NCI-H1092 (cell line): ENCODE measurements at places on chromosomes 12 and 14.
A peak's percentile ranks its signal among the peaks of the same experiment; 100 is the strongest.

DNA sequence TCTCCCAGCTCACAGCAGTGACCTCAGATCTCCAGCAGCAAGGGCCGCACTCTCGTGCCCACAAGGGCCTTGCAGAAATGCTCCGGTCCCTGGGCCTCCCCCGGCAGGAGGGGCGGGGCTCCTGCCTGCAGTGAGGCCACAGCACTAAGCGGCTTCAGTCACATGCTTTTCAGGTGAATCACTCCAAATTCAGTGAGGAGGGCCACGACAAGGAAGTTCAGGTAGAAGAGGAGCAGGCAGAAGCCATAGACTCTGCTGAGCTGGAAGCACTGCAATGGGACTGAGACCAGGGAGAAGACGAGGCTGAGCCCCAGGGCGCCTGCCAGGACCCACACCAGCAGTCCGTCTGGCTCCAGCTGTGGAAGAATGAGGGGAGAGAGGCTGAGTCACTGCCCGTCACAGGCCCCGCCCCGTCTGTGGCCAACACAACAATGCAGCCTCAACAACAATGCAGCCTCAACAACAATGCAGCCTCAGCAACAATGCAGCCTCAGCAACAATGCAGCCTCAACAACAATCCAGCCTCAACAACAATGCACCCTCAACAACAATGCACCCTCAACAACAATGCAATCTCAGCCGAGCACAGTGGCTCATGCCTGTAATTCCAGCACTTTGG, 35.2 kb downstream of the SLC8B1 start:
- no peak for DNase-seq

DNA sequence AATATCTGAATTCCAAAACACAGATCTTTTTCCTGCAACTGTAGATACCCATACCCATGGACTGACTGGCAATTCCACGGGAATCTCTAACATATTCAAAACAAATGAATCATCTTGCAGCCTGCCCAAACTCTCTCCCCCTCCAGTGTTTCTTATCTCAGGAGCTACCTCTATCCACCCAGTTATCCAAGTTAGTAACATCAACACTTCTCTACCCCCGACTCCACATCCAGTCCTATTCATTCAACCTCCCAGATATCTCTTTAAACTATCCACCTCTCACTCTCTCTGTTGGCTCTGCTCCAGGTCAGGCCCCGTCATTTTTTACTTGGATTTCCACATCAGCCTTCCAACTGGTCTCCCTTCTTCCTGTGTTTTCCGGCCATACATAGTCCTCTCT, 6.7 kb upstream of the KCNH5 start:
- no peak for DNase-seq

- peak; percentile 78 for DNase-seq
These were observed 232.1 kb downstream of the CACNA1C start for GRCh38 chr12:2284857-2285256.

- DNase-seq = no peak
These were observed 223.4 kb downstream of the GLT1D1 start for GRCh38 chr12:129076441-129077320.

- no peak for DNase-seq
These were observed 63.0 kb downstream of the TMEM30B start for GRCh38 chr14:61218157-61218556.

GRCh38 chr14:99253890-99254289, 18.1 kb downstream of the BCL11B start:
- DNase-seq = no peak

- no peak for DNase-seq
These were observed 784 bp downstream of the PSMA6 start for GRCh38 chr14:35292770-35293561.

- DNase-seq = no peak
These were observed 12.5 kb downstream of the GNS start for GRCh38 chr12:64746663-64747062.

GRCh38 chr14:58098507-58098906, 53.5 kb downstream of the ARMH4 start:
- no peak for DNase-seq

GRCh38 chr14:51295646-51296263, 55.7 kb downstream of the TMX1 start:
- no peak for DNase-seq

DNA sequence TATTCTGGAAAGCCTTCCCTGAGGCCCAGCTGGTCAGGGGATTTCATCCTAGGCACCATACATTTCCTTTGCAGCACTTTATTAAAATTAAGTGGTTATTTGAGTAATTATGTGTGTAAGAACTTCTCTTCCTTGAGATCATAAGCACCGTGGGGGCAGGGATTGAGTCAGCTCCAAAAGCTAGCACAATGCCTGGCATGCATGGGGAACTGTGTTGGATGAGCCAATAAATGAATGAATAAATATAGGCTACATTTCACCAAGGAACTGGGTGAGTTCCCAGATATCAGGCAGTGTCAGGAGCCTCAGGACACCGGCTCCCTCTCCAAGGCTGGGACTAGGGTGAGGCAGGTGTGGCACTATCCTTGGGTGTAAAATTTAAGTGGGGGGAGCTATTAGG, 82.8 kb upstream of the FBXO21 start:
- no peak for DNase-seq

DNA sequence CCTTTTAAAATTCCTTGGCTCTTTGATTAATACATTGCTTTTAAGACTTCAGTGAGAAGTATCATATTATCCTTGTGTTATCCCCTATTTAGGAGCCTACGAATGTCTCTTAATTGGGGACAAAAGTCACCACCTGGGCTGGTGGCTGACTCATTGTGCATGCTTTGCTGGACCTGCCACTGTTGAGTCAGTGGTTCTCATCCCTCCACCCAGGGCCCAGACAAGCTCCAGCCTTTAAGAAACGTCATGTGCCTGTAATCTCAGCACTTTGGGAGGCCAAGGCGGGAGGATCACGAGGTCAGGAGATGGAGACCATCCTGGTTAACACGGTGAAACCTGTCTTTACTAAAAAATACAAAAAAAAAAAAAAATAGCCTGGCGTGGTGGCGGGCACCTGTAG, 57.9 kb downstream of the OTX2 start:
- no peak for DNase-seq

DNA sequence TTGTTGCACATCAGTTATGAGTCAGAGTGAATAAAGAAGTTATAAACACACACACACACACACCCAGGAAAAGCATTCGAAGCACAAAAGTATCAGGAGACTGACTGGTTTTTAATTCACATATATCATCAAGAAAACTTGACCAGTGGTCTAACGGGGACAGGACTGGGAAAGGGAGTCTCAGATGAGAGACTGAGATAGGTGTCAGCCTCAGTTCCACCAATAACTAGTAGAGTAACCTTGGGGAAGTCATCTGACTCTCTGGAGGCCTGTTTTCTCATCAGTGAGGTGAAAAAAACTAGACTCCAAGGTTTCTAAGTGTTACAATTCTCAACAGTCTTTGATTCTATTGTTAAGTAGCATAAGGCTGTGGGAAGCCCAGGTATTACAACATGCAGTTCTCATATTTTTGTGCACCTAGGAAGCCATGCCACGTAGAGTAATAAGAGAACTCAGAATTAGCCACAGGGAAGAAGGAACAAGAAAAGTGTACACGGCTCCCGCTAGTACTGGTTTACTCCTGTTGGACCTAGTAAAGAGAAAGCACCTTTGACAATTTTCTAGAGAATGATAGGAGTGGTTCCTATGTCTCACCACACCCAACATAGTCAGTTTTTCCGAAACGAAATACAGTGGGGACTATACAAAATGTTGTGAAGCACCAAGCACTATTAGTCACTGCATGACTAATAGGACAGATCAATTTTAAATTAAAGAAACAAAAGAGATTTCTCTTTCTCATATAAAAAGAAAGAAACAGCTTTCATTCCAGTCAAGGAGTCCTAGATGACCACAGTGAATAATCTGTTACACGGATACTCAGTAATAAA, 5.0 kb downstream of the PPTC7 start:
- no peak for DNase-seq

- no peak for DNase-seq
These were observed 103.7 kb downstream of the SLC38A1 start for GRCh38 chr12:46165191-46165590.

DNA sequence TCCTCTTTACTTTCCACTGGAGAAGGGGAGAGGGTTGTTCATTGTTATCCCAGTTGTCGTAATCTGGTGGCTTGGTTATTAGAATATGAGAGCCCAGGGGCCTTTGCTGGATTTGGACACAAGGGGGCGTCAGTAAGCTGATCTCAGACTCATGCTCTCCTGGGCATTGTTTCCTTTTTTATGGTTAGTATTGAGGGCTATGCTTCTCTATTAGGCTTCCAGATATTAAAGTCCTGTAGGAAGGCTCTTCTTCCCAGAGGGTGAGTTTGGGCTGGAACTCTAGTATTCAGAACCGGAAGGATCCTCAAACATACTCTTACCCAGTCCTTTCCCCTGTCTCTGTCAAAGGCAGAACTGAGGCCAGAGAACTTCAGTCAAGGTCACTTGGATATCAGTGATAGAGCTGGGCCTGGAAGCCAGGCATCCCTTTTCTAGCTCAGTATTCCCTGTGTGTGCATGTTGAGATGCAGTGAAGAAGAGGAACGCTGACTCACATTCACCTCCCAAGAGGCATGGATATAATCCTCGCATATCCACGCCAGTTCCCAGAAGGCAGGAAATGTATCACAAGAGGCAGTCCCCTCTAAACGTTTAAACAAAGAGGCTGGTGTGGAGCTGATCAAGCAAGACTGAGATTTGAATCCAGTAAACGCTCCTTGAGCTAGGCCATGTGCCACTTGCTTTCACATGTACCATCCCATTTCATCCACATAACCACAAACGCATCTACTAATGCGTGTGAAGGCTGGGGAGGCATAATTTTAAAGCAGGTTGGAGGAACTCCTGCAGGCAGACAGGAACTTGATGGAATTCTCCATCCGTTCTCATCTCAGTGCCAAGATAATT, 41.6 kb downstream of the UBE3B start:
- no peak for DNase-seq

DNA sequence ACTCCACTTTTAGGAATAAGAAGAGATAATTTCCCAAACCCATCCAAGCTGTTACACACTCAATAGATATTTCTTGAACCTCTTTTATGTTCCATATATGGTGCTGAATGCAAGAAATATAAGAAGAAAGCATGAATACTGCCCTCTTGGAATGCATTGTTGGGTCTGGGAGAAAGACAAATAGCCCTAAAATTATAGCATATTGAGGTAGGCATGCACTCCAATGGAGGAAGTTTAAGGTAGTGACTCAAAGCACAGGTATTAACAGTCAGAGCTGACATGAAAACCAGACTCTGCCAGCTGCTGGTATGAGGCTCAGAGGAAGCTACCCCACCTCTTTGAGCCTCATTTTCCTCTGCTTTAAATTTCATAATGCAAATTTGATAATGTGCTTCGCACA, 261.3 kb upstream of the NOS1 start:
- DNase-seq = no peak

GRCh38 chr14:89493406-89493805, 76.4 kb upstream of the FOXN3 start:
- no peak for DNase-seq

DNA sequence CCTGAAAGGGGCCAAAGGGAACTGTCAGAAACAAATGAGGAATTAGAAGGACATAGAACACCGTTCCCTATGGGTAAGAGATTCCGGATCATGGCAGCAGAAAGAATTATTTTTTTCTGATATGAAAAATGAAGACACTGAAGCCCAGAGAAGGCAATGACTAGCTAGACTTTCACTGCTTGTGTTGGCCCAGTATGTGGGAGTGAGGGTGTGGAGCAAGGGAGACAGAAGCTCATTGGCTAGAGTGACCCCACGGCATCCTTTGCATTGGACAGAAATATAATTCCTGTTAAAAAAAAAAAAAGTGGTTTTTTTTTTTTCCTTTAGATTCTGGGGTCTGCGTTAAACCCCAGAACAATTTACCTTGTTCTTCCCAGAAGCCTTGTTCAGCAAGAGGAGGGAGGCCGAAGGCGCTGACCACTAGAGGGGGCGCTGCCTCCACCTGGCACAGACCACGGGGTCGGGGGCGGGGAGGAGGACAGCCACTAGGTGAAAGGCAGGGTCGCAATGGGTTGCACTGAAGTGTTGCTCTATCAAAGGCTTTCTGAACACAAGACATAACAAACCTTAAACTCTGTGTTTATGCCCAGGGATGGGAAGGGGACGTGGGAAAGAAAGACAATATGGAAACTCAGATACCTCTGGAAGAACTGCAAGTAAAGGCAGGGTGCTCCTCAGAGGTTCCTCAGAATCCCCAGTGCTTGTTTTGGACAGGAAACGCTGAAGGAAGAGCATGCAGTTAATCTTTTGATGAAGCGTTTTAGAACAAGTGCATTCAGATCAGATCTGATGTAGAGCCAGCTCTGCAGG, 156.8 kb downstream of the KCNA5 start:
- peak; percentile 27 for DNase-seq

DNA sequence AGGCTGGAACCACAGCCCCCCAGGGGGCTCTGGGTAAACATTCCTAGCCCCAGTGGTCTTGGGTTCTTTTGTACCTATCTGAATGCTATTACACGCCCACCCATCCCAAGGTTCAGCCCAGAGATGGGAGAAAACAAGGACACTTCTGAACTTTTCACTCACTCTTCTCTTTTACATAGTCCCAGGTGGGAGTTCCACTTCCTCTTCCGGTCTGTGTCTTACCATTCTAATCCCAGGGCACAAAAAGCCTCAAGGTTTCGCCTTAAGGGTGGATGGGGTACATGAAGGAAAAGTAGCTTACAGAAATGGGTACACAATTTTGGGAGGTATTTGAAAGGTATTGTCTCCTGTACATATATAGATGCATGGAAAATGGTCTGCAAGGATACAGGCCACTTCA, 79.0 kb downstream of the TMEM30B start:
- no peak for DNase-seq

- DNase-seq = no peak
These were observed 1016.4 kb downstream of the VRK1 start for GRCh38 chr14:97813556-97813955.

DNA sequence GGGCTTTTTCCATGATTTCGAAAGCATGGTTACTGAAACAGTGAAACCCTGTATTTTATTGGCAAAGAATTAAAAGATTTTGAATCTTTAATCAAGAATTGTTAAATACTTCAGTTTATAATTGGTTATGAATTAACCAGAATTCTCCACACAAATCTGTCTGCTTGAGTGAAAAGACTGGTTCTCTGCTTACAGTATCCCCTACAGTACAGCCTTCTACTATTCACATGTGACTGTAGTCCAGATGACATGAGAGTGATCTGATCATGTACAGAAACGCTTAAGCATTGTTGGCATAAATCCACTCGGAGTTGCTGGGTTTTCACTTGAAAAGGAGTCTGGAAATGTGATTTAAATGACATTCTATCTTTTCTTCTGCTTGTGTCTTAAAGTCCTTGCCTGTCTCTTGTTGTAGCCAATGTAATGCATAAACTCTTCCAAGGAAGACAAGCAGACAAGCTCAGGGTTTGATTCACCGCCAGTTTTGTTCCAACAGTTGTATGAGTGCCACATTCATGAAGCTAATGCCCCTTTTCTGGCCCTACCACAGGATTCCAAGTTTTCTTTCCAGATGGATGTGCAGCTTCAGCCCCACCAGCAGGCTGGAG, 222.0 kb upstream of the LRIG3 start:
- no peak for DNase-seq

- DNase-seq = no peak
These were observed 141.7 kb upstream of the DAAM1 start for GRCh38 chr14:59046746-59047145.

GRCh38 chr12:47281667-47282171, 202.0 kb upstream of the AMIGO2 start:
- no peak for DNase-seq

- no peak for DNase-seq
These were observed 22.7 kb downstream of the PLEK2 start for GRCh38 chr14:67389275-67389674.

- no peak for DNase-seq
These were observed 42.1 kb downstream of the CCDC175 start for GRCh38 chr14:59534361-59534987.
